Activated CD4-positive, alpha-beta T cell treated with anti-CD3 and anti-CD28 coated beads, Interleukin-2, amount 50 U/mL, for 24 hours (primary cell): ENCODE measurements at places on chromosomes 12 and 14.

DNA sequence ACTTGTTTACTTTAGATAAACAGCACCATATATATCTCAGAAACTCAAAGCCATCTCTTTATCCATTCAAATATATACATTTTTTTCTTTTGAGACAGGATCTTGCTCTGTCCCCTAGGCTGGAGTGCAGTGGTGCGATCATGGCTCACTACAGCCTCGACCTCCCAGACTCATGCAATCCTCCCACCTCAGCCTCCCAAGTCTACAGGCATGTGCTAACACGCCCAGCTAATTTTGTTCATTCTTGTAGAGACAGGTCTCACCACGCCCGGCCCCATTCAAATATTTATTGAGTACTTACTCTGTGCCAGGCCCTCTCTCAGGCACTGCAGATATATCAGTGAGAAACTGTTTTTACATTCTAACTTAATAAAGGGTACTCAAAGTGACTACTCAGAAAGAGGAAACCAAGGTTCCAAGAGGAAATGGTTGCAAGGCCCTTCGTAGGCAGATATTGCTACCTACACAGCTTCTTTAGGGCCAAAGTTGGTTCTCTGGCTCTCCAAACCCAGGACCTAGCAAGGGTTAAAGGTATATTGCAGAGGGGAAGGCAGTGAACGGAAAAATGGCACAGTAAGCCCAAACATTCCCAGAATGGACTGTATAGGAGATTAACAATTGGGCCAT is 2.9 kb downstream of the ATXN3 start:
- no peak for DNase-seq

DNA sequence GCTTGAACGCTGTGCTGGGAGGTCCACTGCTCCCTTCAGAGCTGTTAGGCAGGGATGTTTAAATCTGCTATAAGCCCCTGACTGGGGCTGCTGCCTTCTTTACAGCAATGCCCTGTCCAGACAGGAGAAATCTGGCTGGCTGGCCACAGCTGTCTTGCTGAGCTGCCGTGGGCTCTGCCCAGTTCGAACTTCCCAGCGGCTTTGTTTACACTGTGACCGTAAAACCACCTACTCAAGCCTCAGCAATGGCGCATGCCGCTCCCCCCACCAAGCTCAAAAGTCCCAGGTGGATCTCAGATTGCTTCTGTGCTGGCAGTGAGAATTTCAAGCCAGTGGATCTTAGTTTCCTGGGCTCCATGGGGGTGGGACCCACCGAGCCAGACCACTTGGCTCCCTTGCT is 35.8 kb downstream of the CKAP4 start:
- DNase-seq = no peak

- no peak for DNase-seq
Observed at GRCh38 chr12:131607658-131608447, 103.0 kb upstream of the SFSWAP start.

GRCh38 chr12:43312991-43313505 is 239.0 kb downstream of the ADAMTS20 start:
- no peak for DNase-seq

DNA sequence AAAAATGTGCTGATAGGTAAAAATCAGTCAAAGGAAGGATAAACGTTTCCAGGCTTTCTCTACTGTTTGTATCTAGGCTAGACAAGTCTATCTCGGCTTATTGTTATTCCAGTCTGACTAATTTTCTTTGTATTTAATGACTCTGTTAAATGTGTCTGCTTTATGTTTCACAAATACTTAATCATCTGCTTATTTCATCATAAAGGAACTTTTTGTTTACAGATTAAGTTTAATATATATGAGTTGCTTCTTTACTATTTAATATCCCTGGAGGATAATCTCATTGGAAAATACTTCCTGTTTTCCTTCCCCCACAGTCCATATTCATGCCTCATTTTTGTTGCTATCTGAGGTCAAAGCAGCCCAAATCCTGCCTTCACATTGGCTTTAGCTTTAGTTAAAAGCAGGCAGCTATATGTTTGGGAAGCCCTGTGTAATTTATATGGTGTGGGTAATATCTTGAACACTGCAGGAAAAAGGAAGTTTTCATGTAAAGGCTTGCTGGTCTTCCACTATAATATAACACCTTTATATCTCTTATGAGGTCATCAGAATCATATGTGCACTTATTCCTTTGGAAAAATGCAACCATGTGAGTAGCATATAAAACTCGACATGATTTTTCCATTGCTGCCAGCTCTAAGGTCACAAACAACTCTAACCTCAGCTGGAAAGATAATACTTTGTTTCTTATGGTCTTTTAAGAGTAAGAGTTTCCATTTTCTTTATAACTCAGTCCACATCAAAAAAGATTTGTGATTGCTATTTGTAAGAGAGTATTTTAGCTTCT is 76.8 kb downstream of the ALX1 start:
- DNase-seq = no peak

DNA sequence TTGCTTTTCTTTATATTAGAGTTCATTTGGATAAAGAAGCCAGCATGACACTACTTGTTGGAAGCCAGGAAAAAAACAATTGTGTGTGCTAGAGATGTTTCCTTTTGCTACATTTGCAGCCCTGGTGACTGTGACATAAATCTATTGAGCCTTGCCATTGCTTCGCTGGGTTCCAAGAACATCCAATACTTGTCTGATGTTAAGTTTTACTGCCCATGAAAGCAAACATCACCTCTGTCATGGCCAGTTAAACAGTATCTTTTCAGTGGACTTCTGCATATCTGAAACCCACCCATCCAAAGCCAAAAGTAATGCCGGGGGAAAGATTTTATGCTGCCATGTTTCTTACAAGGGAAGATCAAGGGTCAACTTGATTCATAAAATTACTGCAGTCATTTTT is 184.0 kb downstream of the MSRB3 start:
- DNase-seq = no peak
